ENCODE measurements at places on chromosomes 3 and 15.

- no peak for DNase-seq
These were observed 162.5 kb upstream of the BFSP2 start for GRCh38 chr3:133237380-133237779.

- DNase-seq: no peak
These were observed 27.2 kb upstream of the PLSCR4 start for GRCh38 chr3:146277953-146278631.

DNA sequence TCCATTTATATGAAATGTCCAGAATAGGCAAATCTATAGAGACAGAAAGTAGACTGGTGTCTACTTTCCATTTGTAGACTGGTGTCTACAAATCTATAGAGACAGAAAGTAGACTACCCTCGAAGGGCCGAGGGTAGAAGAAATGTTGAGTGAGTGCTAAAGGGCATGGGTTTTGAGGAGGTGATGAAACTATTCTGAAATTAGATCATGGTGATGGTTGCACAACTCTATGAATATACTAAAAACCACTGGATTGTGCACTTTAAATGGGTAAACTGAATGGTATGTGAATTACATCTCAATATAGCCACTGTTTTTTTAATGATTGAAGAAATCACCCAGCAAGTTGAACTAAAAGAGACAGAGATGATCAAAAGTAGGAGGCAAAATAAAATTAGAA is 27.9 kb downstream of the TP53BP1 start:
- no peak for DNase-seq

DNA sequence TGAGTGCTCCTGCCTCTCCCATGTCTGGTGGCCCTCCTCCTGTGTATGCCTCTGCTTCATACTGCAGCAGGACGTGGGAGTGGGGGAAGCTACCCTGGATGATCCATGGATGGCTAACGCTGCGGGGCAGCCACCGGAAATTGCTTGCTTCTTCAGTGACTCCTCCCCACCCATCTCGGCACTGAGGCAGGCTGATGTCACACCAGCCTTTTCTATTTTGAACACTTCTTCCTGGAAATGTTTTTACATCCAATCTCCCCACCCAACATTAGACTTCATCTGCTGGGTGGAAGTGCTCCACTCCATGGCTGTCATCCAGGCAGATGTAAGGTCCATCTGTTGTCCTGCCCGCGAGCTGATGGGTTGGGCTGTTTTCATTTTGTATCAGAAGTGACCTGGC is 58.9 kb upstream of the MUC13 start:
- DNase-seq: no peak

DNA sequence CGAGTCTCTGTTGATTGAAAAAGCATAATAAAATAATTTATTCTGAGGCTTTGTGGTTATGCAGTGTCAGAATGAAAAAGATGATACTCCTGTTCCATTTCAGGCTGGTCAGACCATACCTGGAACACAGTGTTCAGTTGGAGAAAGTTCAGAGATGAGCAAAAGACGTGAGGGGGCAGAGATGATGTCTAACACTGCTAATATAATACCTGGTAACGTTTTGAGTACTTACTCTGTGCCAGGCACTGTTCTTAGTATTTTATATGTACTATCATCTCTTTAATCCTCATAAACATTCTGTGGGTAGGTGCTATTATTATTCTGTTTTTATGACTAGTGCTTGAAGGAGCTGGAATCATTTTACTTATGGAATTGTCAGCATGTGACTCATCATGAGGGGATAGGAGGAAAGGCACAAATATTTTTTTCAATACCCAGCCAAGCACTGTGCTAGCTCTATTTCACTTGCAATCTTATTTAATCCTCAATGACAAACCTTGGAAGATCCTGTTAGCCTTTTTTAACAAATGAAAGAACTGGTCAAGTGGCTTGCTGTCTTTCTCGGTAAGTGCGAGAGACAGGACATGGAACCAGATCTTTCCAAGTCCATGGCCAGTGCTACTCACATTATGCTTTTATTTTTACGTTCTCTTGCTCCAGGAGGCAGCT is 31.8 kb downstream of the IQGAP1 start:
- no peak for DNase-seq

DNA sequence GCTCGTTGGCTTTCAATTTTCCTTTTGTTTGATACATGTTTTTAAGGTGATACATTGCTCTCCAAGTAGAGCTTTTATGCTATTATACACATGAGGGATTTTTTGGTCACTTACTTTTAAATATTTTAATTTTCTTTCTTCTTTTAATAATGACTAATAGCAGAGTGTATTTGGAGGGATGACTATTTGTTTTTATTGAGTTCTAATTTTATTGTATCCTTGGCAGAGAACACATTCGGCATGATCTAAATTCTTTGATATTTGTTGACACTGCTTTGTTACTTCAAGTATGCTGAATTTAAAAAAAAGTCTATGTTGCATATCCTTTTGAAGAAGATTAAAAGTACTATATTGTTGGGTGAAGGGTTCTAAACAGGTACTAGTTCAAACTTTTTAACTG is 149.9 kb upstream of the PDZRN3 start:
- DNase-seq: no peak

Measured in stimulated activated CD8-positive, alpha-beta memory T cell treated with anti-CD3 and anti-CD28 coated beads, Interleukin-7, amount 100 ng/mL, for 1 hour (primary cell).